ENCODE measurements at places on chromosomes 3 and 15.

DNA sequence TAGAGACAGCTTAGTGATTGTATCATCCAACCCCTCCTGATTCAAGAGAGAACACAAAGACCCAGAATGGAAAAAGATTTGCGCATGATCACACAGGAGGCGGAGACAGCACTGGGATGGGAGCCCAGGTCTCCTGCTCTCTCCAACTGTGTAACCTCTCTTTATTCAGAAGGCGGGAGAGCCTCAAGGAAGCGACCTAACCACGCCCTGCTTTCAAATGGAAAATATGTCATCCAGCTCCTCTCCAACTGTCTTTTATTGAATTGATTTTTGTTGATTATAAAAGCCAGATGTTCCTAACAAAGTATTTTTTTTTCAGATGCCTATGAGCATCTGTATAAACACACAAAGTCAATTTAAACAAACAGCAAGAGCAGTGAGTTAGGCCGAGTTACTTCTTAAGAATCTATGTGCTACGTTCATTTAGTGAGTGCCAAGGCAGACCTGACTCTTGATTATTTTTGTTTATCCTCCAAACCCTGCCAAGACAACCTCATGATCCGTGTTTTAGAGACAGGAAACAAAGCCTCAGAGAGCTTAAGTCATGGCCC is 74.5 kb downstream of the BFSP2 start:
- DNase-seq, result peak; percentile 86

DNA sequence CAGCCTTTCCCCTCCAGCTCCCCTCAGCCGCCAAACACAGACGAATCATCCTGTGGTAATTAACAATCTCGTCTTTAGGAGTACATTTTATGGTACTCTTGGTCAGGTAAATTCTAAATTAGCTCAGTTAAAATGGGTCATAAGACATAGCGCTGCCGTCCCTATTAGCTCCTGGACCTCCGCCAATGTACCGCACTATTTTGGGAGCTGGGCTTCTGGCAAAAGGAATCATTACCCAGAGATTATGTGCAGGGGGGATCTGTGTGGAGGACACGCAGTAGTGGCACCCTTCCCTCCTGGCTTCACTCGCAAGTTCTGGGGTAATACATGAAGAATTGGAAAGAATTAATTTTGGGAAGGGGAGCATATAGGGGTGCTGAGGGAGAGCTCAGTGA is 68.6 kb upstream of the ONECUT1 start:
- no peak for DNase-seq

GRCh38 chr3:101780661-101781060 is 1.6 kb downstream of the NXPE3 start:
- no peak for DNase-seq

GRCh38 chr15:101525087-101525669 is 35.7 kb upstream of the PCSK6 start:
- no peak for DNase-seq

GRCh38 chr3:161343986-161344385 is 27.3 kb downstream of the SPTSSB start:
- no peak for DNase-seq

DNA sequence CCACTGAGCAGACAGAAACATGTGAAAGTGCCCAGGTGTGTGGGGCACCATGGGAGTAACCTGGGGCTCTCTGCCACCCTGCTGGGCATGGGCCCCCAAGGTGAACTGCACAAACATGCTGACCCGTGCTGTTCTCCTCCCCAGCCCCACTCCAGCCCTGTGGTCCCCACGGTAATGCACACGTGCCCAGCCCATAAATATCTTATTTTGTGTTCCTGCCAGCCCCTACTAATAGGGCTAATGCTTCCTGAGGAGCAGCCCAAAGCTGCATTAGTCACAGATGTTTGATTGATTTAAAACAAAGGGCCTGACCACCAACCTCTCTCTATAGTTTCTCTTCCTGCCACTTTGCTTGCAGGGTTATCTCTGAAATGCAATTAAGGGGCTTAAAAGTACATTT is 95.4 kb downstream of the ABHD5 start:
- DNase-seq, result no peak

DNA sequence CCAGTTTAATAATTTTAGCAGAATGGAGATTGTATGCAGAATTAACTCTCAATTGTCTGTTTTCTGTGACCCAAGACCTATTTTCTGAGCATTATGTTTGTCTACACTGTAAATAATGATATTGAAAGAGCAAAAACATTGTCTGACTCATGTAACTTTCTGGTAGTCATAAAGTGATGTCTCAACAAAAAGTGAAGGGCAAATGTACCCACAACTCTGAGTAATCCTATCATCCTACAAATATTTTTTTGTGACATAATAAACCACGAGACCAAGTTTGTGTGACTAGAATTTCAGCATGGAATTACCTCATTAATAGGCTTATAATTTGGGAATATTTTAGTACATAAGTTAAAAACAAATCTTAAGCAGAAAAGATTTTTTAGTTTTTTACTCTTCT is 15.4 kb upstream of the ABHD10 start:
- DNase-seq, result no peak

DNA sequence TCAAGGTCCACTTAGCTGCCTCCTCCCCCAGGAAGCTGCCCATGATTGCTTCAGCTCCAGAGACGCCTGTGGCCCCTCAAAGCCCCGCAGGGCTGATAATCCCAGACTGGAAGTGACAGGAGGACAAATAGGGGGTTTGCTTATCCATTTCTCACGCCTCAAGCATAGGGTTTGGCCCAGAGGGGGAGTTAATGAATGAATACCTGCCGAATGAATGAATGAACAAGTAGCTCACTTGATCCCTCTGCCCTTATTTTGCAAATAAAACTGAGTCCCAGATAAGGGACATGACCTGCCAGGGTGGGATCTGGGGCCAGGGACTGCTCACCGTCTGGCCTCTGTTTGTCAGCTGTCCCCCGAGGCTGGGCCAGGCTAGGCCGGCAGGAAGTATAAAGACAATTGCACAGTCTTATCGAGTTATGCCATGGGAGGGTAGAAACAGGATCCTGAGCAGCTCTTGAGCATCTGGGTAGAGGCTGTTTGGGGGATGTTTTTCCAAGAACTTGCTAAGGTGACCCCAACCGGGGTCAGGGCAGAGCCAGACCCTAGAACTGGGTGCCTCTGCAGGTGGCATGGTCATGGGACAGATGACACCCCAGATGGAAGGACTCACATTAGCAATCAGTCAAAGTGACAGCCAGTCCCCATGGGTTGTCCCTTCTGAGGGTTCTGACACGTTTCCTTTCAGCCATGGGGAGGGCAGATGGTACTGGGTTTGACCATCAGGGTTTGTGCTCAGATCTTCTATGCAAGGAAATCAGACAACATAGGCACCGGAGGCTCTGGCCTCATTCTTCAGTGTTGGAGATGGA is 45.0 kb downstream of the IQSEC1 start:
- DNase-seq, result no peak

- DNase-seq, result no peak
Observed at GRCh38 chr3:54819946-54820345, 107.9 kb downstream of the LRTM1 start.

- DNase-seq, result no peak
Observed at GRCh38 chr15:68469162-68470048, 37.4 kb upstream of the ITGA11 start.

- no peak for DNase-seq
Observed at GRCh38 chr3:44048196-44048924, 193.3 kb upstream of the TOPAZ1 start.

- DNase-seq, result no peak
Observed at GRCh38 chr3:10193692-10194327, 29.1 kb downstream of the IRAK2 start.

DNA sequence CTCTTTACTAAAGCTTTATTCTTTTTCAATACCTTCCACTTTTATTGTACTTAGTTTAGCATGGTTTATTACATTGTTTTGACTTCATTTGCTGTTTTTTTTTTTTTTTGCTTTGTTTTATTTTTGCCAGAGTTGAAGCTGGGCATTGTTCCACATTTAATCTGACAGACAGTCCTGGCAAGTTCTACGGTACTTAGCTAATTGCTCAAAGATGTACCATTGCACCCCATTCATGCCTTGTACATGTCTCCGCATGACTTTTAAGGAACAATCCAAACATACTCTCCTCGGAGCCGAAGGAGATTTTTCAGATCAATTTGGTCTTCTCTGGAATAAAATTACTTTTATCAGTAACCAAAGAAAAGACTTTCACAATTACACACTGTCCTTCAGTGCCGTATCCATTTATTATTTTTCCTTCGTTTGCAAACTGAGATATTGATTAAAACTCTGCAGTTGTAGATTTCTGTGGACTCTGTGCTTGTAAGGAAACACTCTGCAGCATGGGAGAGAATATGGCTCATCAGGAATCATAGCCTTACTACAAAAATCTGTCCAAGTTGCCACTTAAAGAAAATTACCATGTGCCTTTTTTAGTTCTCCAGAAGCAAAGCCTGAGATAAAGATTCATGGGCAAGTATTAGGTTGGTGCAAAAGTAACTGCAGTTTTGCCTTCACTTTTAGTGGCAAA is 952.0 kb downstream of the AGBL1 start:
- DNase-seq, result no peak

DNA sequence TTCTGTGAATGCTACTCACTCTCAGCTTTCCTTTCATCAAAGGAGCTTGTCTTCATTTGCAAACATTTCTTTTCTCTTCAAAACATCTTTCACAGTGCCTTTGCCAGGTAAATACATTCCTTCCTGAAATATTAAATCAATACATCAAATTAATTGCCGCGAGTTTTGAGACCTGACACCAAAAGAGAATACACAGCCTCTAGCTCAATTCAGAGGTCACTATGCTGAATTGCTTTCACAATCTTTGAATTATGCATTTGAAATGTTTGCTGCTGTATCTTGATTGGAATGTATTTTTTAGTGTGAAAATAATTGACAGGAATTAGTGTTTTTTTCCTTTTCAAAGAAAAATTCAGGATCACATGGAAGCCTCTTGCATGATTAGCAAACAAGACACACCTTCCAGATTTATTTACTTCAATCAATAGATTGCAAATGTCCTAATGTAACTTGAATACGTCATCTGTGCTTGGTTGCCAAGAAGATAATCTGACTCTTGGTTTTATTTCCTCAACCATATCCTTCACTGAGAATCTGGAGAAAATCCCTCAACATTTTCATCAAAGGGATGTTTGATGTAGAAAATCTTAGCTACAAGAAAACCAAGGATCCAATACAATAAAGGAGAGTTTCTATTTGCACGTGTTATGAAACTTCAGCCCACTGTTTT is 83.6 kb downstream of the KCNH8 start:
- DNase-seq, result no peak

GRCh38 chr3:32111560-32111959 is 5.1 kb downstream of the GPD1L start:
- no peak for DNase-seq

GRCh38 chr15:58771621-58772250 is 634 bp downstream of the MINDY2 start:
- DNase-seq, result no peak

GRCh38 chr3:122934251-122934650 is 93.3 kb downstream of the SEMA5B start:
- no peak for DNase-seq

- DNase-seq, result no peak
Observed at GRCh38 chr3:193052354-193053045, 134.8 kb upstream of the MB21D2 start.

- DNase-seq, result no peak
Observed at GRCh38 chr3:194339840-194340239, 11.3 kb downstream of the CPN2 start.

GRCh38 chr15:60374628-60375081 is 23.1 kb downstream of the ANXA2 start:
- peak; percentile 95 for DNase-seq

GRCh38 chr3:175456466-175456865 is 597.3 kb downstream of the NAALADL2 start:
- no peak for DNase-seq

DNA sequence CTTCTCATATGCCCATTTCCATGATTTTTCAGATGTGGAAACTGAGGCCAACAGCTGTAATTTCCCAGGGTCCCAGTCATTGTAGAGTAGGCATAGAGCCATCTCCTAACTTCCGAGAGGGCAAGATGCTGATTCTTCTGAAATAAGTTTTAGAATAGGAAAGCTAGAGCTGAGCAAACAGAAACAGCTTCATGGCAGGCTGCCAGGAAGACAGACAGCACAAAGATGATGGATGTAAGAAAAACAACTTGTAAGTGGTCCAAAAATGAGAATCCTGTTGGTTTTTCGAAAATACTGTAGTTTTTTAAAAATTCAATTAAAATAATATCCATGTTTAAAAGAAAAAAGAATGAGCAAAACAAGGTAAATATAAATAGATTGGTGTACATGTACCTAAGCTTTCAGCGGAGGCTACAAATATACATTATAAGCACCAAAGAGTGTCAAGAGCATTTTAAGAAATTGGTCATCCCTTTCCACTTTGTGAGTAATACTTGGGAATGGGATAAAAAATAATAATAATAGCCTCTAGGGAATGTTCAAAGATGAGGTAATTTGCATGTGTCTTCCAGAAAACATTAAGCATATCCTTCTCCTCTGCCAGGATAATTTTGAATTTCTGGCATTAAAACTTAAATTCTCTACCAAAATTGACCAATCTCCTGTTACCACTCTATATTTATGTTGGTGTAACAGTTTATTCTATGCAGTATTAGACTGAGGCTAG is 406.6 kb downstream of the MECOM start:
- no peak for DNase-seq

- DNase-seq, result no peak
Observed at GRCh38 chr15:82129761-82130160, 83.9 kb upstream of the MEX3B start.

DNA sequence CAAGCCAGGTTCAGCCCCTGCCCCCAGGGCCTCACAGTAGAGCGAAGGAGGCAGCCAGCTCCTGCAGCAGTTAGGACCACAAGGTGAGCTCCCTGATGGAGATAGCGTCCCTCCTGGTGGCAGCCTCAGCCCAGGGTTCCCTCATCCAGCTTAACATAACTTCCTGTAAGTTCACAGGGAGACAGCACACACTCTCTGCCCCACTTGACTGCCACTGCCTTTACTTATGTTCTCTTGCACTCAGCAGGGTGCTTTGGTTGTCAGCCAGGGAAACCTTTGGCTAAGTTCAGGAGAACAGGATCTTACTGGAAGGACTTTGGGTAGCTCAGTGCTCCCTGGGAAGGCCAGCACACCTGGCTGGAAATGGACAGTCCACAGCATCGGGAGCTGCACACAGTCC is 10.9 kb downstream of the KBTBD13 start:
- no peak for DNase-seq

- DNase-seq, result no peak
Observed at GRCh38 chr3:184874709-184875644, 63.0 kb downstream of the VPS8 start.

GRCh38 chr15:93467337-93467736 is 378.3 kb upstream of the RGMA start:
- no peak for DNase-seq
